Activated naive CD4-positive, alpha-beta T cell treated with anti-CD3 and anti-CD28 coated beads for 36 hours (primary cell): ENCODE measurements at places on chromosomes 5 and 9. TPM values are rescaled to one million over a fixed set of nuclear protein-coding genes. Genes with fewer than 3 reads are reported as not detected.

The PGM5 gene
- total RNA-seq: not detected

The TSLP gene
- total RNA-seq: 0.99 TPM

The ASS1 gene
- 14.3 TPM for total RNA-seq

DNA sequence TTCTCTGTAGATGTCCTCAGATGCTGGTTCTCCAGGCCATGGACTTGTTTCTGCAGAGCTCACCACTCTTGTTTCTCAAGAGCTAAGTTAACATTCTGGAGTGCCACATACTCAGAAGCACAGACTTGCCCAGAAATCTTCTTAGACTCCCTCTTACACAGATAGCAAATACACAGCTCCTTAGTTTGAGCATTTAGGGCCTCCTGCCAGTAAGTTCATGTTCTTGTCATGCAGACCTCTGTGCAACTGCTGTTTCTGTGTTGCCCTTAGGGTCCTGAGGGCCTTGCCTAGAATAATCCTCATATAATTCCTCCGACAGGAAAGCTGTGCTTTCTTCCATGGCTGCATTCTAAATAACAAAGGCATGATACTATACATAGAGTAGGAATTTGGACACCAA is 1.3 kb upstream of the PTPDC1 start:
- DNase-seq: no peak

DNA sequence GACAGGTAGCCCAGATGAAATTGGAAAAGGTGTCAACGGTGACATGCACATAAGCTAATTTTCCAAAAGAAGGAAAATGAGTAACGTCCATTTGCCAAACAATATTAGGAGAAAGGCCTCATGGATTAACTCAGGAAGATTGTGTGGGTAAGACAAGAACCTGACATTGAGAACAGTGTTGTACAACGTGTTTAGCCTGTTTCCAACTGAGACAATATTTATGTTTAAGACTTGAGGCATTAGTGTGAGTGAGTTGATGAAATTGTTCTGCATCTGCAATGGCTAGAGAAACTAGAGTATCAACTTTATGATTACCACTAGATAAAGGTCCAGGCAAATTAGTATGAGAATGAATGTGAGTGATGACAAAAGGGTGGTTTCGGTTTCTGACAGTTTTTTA is 191.3 kb upstream of the RAI14 start:
- no peak for DNase-seq

DNA sequence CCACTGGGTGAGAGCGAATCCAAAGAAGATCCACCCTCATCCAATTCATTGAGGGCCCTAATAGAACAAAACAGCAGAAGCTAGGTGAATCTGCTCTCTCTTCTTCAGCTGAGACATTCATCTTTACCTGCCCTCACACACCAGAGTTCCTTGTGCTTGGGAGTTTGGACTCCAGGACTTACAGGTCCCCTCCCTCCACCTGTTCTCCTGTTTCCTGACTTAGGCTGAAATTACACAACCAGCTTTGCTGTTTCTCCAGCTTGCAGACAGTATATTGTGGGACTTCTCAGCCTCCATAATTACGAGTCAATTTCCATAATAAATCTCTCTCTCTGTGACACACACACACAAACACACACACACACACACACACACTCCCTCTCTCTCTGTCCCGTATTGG is 19.1 kb downstream of the TMEM171 start:
- no peak for DNase-seq

DNA sequence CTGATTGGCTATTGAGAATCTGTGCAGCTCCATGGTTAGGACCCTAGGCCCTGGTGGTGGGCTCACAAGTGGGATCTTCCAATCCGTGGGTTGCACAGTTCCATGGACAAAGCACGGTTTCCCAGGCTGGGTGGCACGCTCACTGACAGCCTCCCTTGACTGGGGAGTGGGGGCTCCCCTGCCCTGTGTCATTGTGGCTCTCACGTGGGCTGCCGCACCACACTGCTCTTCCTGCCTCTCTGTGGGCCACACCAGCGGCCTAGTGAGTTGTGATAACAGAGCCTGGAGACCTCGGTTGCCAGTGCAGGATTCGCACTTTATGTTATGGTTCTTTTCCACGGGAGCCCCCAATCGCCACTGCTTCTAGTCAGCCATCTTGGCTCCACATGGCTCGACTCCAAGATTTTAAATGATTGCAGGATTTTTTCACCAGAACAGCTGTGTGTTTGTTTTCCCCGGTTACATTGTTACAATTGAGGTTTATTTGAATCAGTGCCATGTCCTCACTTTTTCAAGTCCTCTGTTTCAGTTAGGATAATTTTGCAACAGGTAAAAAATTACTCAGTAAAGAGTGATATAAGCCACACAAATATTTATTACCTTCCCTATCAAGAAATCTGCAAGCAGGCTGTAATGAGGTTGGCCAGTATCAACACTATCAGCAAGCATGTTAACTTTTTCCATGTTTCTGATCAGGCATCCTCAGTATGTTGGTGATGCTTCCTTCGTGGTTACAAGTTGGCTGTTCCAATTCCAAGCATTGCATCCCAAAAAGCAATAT is 253.8 kb downstream of the ZNF608 start:
- no peak for DNase-seq

DNA sequence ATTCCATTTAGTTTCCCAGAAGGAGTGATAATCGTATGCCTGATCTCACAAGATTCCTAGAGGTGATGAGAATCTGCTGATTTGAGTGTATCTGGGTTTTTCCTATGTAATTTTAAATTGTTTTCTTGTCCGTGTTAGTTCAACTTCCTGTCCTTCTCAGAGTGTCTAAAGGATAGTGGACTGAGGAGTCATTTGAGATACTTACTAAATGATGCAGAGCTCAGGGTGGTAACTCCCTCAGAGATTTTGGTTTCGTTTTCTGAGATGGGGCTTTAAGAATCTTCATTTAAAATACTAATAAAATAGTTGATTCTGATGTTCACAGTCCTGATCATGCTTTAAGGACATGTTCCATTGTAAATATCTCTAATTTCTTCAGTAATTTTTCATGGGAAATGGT is 30.3 kb downstream of the MELK start:
- DNase-seq: no peak
